ENCODE measurements at places on chromosomes 3 and 15.
A peak's percentile ranks its signal among the peaks of the same experiment; 100 is the strongest.

- no peak for DNase-seq
Observed at GRCh38 chr3:101310978-101311375, 9.4 kb downstream of the IMPG2 start.

GRCh38 chr15:41746802-41747201 is 27.5 kb upstream of the MAPKBP1 start:
- no peak for DNase-seq

DNA sequence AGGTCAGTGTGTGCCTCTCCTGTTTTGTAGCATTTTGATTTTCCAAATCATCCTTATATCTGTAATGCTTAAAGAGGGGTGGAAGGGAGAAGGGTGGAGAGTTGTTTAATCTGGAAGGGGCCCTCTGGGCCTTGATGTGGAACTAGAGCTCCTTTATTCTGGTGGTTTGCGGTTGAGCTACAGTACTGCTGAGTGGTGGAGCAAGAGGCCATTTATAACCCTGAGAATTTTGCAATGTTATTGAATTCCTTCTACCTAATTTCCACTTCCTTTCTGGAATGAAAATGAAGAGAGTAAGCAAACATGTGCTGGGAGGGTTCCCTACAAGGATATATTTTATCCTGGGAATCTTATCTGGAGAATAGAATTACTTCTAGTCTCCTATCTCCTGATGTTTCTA is 35.3 kb upstream of the TUBGCP5 start:
- DNase-seq = no peak

- peak; percentile 19 for DNase-seq
Observed at GRCh38 chr15:55740981-55741832, 1.7 kb downstream of the PRTG start.

DNA sequence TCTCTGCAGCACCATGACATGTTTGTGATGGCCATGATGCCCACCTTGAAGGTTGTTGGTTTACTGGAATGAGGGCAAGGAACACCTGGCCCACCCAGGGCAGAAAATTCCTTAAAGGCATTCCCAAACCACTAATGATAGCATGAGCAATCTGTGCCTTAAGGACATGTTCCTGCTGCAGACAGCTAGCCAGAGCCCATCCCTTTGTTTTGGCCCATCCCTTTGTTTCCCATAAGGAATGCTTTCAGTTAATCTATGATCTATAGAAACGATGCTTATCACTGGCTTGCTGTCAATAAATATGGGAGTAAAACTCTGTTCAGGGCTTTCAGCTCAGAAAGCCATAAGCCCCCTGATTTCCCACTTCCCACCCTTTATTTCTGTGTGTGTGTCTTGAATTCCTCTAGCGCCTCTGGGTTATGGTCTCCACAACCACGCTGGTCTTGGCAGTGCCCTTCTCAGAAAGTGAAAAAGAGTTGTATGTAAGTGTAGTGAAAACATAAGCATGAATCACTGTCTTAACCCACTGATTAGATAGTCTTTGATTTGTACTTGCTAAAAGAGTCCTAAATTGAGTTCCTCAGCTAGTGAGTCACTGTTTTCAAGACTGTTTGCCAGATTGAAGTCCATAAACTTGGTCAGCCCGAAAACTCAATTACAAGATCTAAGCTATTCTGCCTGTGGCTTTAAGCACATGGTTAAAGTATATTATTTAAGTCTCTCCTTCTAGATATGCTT is 19.0 kb upstream of the CCR2 start:
- DNase-seq = no peak

GRCh38 chr3:72082186-72082715 is 297.3 kb upstream of the PROK2 start:
- DNase-seq = no peak

GRCh38 chr3:59839810-59840515 is 790.1 kb upstream of the CFAP20DC start:
- peak; percentile 29 for DNase-seq

DNA sequence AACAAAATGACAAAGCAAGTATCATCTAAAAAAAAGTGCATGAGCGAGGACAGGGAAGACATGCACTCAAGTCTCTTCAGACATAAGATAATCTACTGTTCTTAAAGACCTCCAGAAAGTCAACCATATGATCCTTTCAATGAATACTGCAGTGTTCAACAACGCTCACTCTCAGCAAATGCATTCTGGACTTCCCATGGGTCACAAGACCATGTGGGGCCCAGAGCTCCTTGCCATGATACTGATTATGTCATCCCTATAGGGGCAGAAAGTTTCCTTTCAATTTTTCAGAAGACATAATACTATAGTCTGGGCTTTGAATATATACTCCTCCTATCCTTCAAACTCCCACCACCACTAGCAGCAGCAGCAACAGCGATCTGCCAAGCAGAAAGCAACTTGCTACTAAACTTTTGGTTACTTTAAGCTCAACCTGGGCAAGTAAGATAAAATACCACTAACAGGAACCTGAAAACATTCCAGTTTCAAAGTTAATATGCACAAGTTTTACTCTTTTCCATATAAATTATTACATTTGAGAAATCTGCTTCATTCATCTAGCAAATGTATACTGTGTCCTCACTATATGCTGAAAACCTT is 143.5 kb downstream of the ADAM10 start:
- no peak for DNase-seq

GRCh38 chr15:31502541-31503229 is 176.1 kb downstream of the KLF13 start:
- DNase-seq = no peak

DNA sequence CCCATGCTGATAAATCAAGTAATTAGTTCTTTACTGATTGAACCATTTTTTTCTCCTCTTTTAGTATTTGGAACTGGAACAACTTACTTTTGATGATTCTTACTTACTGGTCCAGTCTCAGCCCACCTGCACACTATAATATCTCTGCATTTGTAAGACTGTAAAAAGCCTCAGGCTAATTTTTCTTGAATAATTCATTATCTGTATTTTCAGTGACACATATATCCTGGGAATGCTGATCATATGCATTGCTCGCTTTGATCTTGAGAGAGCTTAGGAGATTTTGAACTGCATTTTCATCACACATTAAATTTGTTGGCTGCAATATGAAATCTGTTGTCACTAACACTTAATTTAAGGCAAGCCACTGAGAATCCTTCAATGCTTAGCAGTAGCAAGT is 760.6 kb downstream of the EDEM1 start:
- no peak for DNase-seq

DNA sequence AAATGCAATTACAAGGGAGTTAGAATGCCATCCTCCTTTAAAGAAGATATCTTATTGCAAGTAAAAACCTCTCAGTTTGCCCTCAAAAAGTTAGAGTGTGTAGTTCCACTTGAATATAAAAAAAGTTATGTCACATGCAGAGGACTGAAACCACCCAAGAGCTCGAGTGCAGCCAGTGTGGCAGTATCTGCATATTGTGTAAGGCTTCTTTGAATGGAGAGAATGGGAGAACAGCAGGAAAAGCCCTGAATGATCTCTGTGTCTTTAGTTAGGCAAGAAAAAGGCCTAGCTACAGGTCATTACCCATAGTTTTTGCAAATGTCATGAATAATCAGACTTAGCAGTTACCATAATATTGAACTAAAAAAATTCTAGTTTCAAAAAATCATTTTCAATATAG is 13.9 kb upstream of the TEX9 start:
- no peak for DNase-seq

GRCh38 chr15:89370978-89371227 is 36.3 kb upstream of the POLG start:
- no peak for DNase-seq

DNA sequence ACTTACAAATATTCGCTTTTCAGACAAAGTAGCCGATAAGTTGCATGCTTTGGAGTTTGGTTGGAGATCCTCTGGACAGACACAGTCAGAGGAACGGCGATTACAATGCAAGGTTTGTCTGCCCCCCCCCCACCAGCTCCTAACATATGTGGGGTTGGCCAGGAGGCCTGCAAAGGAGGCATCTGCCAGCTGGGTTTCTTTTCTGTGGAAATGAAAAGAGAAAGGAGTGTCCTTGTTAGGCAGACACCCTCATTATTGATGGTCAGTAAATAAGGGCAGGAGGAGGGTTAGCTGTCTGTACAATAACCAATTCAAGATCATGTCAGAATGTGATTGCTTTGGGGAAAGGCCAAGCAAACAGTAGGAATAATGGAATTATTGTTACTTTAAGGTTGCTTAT is 49.1 kb downstream of the TLNRD1 start:
- DNase-seq = no peak

DNA sequence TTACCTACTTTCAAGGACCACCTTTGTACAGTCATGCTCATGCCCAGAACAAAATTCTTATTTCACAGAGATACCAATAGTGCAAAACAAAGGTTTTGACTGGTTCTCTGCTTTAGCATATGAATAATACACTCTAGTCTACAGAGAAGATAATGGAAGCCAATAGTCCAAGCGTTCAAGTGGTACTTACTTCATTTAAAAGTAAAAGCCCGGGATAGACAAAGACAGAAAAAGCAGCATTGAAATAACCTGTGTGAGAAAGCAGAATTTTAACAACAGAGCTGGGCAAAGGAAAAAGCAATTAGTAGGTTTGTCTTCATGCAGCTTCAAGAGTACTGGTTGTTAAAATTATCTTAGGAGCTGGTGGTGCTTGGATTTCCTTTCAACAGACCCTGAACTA is 848.3 kb downstream of the FHIT start:
- DNase-seq = no peak

GRCh38 chr15:89116404-89116803 is 28.1 kb downstream of the ABHD2 start:
- DNase-seq = no peak

- no peak for DNase-seq
Observed at GRCh38 chr3:132317229-132317948, at the start of gene ACP3. Gene ACP3 (plus strand): TSS chr3:132317407. CDS start chr3:132317457, 50 bp downstream.

DNA sequence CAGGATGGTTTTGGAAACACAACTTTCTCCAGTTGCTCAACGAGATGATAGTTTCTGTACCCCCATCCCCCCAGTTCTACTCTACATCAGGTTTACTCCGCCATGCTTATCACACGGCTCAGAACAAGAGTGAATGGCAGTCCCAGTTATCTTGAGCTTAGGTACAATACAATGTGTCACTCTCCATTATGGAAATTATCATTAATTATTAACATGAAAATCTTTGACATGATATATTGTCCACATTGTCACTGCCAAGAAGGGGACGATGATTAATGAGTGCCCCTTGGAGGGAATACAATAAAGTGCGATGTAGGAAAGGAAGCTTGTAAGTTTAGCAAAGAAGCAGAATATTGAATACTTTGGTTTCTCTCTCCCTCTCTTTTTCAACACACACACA is 252.6 kb upstream of the CFAP20DC start:
- DNase-seq = no peak

- DNase-seq = no peak
Observed at GRCh38 chr3:151382671-151383070, 1.9 kb downstream of the P2RY12 start.

- DNase-seq = no peak
Observed at GRCh38 chr3:6421666-6422445, 439.1 kb upstream of the GRM7 start.

GRCh38 chr3:172846103-172846561 is 95.6 kb downstream of the ECT2 start:
- no peak for DNase-seq

DNA sequence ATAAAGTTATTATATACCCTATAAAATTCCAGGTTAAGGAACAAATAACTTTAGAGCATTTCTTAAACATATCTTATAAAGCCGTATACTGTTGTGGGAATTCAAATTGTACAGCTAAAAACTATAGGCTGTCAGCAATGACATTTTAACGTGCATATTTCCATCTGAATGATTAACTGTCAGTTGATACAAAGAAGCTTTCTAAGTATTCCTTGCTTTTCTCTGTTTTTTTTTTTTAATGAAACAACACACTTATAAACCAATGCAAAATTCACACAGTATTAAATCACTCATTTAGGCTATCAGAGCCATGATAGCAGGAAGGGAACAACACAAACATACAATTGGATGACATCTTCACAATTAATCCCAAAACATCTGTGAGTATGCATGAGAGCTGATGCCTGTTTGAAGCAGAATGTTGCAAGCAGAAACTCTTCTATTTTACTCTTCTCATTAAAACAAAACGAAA is 61.9 kb downstream of the CTDSPL start:
- DNase-seq = no peak

- no peak for DNase-seq
Observed at GRCh38 chr3:57060089-57060821, at the start of gene SPATA12. Gene SPATA12 (plus strand): TSS chr3:57060664. CDS start chr3:57073695, 13,031 bp downstream.

DNA sequence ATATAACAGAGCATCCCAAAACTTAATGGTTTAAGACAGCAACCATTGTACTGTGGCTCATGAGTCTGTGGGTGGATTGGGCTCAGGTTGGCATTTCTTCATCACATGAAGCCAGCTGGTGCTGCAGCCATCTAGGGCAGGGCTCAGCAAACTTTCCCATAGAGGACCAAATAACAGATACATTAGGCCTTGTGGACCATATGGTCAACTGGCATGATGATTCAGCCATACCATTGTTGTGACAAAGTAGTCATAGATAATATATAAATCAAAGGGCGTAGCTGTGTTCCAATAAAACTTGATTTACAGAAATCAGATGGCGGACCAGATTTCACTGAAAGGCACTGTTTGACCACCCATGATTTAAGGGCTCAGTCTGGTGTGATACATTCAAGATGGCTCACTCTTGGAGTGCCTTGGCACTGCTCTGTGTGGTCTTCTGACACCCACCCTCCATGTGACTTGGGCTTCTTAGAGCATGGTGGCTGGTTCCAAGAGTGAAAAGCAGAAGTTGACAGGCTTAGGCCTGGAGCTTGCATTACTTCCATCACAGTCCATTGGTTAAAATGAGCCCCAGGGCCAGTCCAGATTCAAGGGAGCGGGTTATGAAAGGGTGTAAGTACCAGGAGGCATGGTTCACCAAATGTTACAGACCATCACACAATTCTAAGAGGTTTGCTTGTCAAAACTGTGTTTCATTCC is 40.8 kb upstream of the BHLHE40 start:
- DNase-seq = no peak

- no peak for DNase-seq
Observed at GRCh38 chr3:176807938-176808337, 389.3 kb downstream of the TBL1XR1 start.

DNA sequence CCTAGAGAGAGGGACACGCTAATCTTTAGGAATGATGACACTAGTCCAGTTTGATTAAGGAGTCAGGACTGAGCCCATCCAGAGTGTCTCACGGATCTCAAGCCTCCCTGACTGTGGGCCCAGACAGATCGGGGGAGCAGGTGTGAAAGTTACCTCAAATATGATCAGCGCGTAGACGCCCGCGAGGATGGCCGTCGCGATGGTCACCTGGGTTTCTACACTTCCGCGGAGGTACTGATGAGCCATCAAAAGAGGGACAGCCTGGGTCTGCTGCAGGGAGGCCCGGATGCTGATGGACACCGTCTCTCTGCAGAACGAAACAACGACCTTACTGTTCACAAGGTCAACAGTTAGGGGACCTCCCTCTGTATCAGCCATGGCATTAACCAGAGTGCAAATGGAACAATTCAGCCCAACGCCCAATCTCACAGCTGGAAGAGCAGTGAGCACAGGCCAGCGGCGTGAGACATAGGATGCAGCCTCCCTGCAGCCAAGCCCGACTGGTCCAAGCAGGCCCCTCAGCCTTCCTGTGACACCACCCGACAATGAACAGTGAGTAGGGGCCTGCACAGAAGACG is 84.4 kb downstream of the OCA2 start:
- DNase-seq = no peak

All from activated T-cell treated with anti-CD3 and anti-CD28 coated beads, Interleukin-2, amount 50 U/mL, for 48 hours (primary cell).